ENCODE measurements at places on chromosomes 13 and 19.

DNA sequence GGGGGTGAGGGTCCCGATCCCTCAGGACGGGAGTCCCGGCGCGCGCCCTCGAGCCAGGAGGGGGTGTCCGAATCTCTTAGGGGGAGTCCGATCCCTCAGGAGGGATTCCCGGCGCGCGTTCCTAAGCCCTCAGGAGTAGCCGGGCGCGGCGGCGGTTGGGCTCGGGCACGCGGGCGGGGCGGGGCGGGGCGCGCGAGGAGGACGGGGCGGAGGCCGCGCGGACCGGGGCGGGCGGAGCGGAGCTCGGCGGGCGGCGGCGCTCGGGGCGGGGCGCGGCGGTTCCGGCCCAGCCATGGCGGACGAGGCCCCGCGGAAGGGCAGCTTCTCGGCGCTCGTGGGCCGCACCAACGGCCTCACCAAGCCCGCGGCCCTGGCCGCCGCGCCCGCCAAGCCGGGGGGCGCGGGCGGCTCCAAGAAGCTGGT, at the start of gene CUL4A:
Gene CUL4A (plus strand): TSS at position 278 of the 423 bp plus-strand sequence. CDS start 15 bp downstream, at position 293.
- DNase-seq = peak; percentile 86

DNA sequence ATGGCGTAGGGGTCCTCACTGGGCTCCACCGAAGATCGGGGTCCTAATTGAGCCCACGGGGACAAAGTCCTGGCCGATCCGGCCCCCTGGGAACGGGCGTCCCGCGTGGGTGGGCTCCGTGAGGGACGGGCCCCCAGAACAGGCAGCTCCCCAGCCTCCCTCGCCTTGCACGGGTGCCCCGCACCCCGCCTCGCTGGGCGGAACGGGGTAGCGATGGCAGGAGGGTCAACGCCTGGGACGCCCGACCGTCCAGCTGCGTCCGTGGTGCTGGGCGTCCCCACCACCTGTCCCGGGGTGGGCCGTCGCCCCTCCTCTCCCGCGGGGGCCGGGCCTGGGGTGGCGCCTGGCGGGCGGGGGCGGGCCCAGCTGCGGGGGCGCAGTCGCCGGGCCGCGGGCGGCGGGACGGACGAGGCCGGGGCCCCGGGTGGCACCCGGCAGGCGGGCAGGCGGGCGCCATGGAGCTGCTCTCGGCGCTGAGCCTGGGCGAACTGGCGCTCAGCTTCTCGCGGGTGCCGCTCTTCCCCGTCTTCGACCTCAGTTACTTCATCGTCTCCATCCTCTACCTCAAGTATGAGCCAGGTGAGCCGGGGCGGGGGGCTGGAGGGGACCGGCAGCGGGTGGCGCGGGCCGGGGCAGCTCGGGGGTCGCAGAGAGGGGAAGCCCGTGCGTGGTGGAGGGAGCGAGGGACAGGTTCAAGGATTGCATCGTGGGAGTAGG, at the start of gene TMEM38A:
Gene TMEM38A (plus strand): TSS at position 377 of the 717 bp plus-strand sequence. CDS start 79 bp downstream, at position 456.
- peak; percentile 49 for DNase-seq

- DNase-seq = no peak
Measured at GRCh38 chr13:63706751-63707150, 2291.1 kb upstream of the PCDH20 start.

GRCh38 chr13:25581351-25581750, 209.6 kb downstream of the ATP8A2 start:
- no peak for DNase-seq

- no peak for DNase-seq
Measured at GRCh38 chr13:86085890-86086289, 286.7 kb upstream of the SLITRK6 start.
